ENCODE measurements at places on chromosomes 7 and 10.
A peak's percentile ranks its signal among the peaks of the same experiment; 100 is the strongest.

DNA sequence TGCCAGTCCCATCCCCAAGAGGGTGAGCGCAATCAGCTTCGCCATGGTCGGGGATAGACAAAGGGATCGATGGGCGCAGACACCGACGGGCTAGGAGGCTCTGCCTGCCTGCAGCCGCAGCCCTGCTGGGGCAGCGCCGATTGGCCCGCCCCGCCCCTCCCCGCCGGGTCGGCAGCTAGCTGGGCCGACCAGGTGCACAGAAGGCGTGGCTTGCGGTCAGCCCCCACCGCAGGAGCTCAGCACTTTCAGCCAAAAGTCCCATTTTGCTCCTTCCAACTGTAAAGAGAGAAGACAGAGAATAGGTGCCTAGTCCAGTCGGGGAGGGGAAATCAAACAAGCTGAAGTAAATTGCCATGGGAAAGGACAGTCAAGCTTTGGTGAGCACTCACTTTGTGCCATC lies at the start of gene PON1:
Gene PON1 (minus strand): TSS at position 102 of the 400 bp plus-strand sequence. CDS start 57 bp downstream, at position 45.
- DNase-seq, result no peak

GRCh38 chr10:18417950-18418527 lies 233.3 kb downstream of the NSUN6 start:
- no peak for DNase-seq

- DNase-seq, result no peak
These were observed 12.4 kb upstream of the ZMIZ1 start for GRCh38 chr10:79056361-79056735.

DNA sequence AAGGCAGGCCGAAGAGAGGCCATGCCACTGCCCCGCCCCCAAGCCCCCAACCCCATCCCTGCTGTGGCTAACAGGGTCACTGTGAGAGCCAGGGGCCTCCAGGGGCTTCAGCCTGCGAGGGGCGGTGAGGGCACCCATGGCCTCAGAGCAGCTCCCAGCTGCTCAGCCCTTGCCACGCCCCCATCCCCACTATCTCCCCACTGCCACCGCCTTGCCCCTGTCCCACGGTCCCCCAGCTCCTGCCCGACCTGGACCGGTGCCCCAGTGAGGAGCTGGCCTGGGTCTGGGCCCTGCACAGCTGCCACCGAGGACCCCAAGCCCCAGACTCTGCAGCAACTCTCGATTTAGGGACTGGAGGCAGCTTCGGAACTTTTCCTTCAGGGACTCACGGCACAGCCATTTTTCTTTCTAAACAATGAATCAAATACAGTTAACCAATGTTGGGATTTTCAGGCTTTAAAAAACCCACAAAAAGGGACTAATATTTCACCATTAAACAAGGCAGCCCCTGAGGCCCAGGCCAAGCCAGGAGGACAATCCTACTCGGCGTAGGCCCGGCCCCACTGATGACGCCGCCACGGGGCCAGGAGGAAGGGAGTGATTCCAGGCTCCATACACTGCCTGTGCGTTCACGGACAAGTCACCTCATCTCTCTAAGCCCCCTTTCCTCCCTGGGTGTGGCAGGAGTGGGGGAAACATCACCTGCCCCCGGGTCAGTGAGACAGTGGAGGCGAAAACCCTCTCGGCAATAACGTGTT lies 237.1 kb downstream of the ELFN1 start:
- no peak for DNase-seq

GRCh38 chr10:103417601-103418000 lies 21.2 kb downstream of the PDCD11 start:
- DNase-seq, result no peak

- no peak for DNase-seq
These were observed 5.6 kb upstream of the ZNF518A start for GRCh38 chr10:96124230-96125141.

DNA sequence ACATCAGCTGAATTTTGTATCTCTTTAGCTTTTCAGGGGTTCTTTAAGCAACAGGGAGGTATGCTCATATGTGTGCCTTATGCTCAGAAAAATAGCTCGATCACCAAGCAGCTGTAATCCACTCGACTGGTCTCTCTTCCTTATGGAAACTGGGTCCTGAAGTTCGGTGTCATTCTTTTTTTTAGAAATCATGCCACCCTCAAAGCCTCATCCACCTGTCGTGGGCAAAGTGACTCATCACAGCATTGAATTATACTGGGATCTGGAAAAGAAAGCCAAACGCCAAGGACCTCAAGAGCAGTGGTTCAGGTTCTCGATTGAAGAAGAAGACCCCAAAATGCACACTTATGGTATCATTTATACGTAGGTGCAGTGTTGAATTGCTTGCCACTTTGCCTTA lies 83.6 kb downstream of the FANK1 start:
- DNase-seq, result no peak

DNA sequence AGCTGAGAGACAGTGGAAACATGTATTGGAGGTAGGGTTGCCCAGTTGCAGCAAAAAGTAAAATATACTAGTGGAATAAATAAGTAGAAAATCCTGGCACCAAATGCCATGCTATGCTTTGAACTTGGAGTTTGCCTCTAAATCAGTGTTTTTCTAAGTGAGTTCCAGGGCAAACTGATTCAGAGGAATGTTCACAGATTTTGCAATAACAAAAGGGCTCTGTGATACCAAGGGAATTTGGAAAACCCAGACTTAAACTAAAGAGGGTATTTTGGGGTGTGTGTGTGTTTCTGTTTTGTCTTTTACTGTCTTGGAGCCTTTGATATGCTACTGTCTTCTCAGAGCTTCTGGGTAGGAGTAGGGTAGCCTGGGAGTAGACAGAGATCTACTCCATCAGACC lies 39.9 kb downstream of the SLC26A4 start:
- no peak for DNase-seq

- no peak for DNase-seq
These were observed 44.8 kb upstream of the FAM133B start for GRCh38 chr7:92634924-92635519.

- DNase-seq, result no peak
These were observed 177.0 kb upstream of the KMT2E start for GRCh38 chr7:104836976-104837375.

DNA sequence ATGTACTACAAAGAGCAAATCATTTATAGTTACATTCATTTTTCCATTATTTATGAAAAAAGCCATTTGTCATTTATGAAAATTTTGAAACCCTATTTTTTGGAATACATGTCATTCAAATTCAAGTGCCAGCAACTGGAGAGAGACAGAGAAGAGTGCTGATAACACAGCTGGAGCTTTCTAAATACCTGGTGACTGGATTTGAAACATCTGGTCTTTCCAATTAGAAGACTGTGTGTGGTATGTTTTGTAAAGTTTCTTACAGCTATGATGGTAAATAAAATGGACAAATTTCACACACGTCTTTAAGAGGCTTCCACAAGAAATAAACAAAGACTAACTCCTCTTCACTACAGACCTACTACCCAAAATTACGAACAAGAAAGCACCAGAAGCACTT lies 56.8 kb downstream of the CHCHD3 start:
- no peak for DNase-seq

- DNase-seq, result no peak
These were observed 153.3 kb downstream of the ZMYND11 start for GRCh38 chr10:288316-289200.

- no peak for DNase-seq
These were observed 460.2 kb downstream of the DNAJB9 start for GRCh38 chr7:109029866-109030265.

GRCh38 chr10:9579110-9579705 lies 1438.5 kb upstream of the CELF2 start:
- no peak for DNase-seq

DNA sequence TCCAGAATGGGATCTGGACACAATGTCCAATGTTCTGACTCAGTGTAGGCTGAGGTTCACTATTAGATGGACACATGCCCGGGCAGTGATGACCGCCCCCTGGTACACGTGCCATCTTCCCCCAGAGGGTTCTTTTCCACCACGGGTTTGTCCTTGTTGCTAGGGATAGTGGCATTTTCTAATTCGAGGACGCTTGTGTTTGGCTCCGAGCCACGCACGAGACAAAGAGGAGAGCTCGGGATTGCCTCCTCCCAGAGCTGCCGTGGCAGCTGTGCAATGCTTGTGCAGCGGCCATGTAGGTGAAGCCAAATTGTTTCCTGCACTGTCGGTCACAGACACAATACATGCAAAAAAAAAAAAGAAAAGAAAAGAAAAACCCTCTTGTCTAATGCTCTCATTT lies 207.5 kb downstream of the PAXIP1 start:
- DNase-seq, result no peak

- no peak for DNase-seq
These were observed 47.6 kb upstream of the AQP1 start for GRCh38 chr7:30864101-30864500.

GRCh38 chr7:135147899-135148721 lies at the start of gene TMEM140:
Gene TMEM140 (plus strand): TSS chr7:135148072. CDS start chr7:135164442, 16,370 bp downstream.
- DNase-seq, result peak; percentile 31

DNA sequence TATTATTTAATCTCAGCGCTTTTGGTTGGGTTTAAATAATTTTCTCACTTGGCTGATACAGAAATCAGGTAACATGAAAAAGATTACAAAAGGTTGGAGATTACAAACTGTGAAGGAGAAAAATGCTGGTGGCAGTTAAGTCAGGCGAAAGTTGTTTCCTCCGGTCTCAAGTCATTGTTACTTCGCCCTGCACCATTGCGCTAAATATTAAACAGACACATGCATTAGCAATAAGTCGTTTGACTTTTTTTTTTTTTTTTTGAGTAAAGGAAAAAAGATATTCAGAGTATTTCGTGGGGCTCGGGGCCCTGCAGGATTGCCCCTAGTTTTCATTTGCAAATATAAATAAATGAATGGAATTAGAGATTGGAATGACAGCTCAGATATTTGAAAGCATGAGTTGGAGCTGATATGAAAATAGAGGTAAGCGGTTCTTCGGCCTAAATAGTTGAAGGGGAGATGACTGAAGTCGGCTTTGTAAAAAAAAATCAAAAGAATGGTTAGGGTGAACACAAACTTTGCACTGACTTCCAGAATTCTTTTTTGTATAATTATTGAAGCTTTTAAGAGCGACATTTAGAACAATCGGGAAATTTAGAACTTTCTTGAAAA lies 914 bp downstream of the SDHAF3 start:
- DNase-seq, result no peak

- no peak for DNase-seq
These were observed 5.1 kb downstream of the MTURN start for GRCh38 chr7:30139836-30140384.

GRCh38 chr7:93194386-93194785 lies 31.9 kb downstream of the HEPACAM2 start:
- DNase-seq, result no peak

GRCh38 chr7:35993676-35994606 lies 159.1 kb upstream of the EEPD1 start:
- no peak for DNase-seq

- DNase-seq, result peak; percentile 64
These were observed 117.2 kb upstream of the KLF6 start for GRCh38 chr10:3902054-3902808.

DNA sequence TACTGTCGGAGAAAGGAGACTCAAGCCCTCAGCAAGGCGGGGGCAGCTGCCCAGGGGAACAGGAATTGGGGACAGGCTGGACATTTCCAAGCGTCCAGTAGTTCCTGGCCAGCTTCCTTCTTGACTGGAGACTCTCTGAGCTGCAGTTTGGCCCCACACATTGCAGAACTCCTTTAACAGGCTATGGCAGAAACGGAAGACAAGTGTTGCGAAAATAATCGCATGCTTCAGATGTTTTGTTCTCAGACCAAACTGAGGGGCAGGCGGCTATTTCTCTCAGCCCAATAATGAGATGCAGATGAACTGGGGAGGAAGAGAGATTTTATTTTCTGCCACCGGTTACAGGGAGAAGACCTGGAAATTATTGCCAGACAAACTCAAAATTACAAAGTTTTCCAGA lies 88.0 kb upstream of the PFKP start:
- DNase-seq, result no peak

- DNase-seq, result no peak
These were observed 4.5 kb upstream of the LRRC18 start for GRCh38 chr10:48944171-48944570.

- DNase-seq, result no peak
These were observed 10.5 kb downstream of the ST8SIA6 start for GRCh38 chr10:17443707-17444387.

- no peak for DNase-seq
These were observed 560.5 kb downstream of the PARD3 start for GRCh38 chr10:34254596-34254995.

GRCh38 chr10:123191886-123192285 lies 37.7 kb downstream of the BUB3 start:
- no peak for DNase-seq

- DNase-seq, result no peak
These were observed 5.4 kb downstream of the VGF start for GRCh38 chr7:101159696-101160674.

- no peak for DNase-seq
These were observed 1038.3 kb downstream of the LRMDA start for GRCh38 chr10:76469675-76470074.

- DNase-seq, result peak; percentile 19
These were observed 330.8 kb downstream of the PTEN start for GRCh38 chr10:88194041-88194887.

DNA sequence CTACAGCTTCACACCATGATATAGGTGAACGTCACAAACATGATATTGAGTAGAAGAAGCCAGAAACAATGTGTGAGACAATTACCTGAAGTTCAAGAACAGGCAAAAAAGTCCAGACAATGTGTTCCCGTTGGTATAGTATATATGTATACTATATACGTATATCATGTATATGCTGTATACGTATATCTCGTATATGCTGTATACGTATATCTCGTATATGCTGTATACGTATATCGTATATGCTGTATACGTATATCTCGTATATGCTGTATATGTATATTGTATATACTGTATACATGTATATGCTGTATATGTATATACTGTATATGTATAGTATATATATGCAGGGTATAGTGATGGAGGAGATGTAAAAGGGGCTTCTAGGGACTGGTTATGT lies 10.8 kb downstream of the ZSCAN25 start:
- no peak for DNase-seq

DNA sequence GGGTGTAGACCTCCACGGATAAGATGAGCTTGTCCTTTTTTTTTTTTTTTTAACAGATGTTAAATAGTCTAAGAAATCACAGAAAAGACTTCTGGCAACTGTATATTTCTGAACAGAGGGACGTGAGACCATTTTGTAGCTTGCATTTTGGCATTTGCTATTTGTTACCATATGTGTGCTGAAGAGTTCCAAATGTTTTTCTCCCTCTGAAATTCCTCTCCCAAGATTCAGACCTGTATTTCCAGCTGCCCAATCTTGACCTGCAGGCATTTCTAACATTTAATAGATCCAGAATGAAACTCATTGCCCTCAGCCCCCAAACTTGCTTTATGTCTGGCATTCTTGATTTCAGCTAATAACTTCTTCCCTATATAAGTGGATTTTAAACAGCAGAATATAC lies 223.1 kb upstream of the FZD1 start:
- no peak for DNase-seq

- no peak for DNase-seq
These were observed 24.2 kb downstream of the PIP4K2A start for GRCh38 chr10:22690158-22690557.

- DNase-seq, result no peak
These were observed 65.4 kb downstream of the SP8 start for GRCh38 chr7:20721086-20721810.

DNA sequence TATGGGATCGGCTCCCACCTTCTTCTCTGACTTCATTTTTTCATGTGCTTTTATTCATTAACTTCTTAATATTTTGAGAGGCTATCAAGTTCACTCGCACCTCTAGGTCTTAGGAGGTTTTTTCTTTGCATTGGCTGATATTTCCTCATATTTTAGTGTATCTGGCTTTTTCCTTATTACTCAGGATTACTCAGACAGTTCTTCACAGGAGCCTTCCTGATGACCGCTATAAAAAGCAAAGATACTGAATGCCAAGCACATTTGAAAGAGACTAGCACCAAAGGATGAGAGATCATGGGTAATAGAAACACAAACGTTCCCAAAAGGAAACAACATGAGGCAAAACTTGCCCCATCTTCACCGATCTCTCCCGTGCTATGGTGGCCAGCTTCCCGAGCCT lies 409.2 kb upstream of the KLF6 start:
- no peak for DNase-seq

Data from T-helper 22 cell (primary cell).